ENCODE measurements at places on chromosomes 16 and 17.

DNA sequence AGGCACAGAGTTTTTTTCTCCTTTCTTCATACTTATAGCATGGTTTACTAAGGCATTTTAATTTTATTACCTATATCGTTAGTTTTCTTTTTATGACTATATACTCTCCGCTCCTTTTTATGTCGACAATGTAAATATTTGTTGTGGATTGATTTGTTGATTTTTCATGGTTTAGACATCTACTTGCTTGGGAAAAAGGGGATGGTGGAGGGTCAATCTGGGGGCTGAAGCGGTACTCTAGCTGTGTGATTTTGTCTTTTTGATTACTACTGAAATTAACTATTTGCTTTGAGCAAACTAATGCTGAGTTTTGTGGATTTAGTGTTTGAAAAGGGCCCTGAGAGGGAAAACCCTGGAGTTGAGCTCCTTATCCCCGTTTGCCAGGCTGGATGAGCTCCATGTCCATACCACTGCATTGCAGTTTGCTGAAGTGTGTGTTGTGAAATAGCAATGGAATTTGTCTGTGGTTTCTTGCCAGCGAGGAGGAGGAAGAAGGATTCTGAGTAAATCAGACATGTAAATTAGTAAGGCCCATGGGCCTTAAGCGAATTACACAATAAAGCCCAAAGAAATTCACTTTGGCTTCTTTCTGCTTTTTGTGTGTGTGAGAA is 72.0 kb downstream of the FTO start:
- no peak for DNase-seq

- DNase-seq, result no peak
Measured at GRCh38 chr16:53952215-53953208, 248.6 kb downstream of the FTO start.

DNA sequence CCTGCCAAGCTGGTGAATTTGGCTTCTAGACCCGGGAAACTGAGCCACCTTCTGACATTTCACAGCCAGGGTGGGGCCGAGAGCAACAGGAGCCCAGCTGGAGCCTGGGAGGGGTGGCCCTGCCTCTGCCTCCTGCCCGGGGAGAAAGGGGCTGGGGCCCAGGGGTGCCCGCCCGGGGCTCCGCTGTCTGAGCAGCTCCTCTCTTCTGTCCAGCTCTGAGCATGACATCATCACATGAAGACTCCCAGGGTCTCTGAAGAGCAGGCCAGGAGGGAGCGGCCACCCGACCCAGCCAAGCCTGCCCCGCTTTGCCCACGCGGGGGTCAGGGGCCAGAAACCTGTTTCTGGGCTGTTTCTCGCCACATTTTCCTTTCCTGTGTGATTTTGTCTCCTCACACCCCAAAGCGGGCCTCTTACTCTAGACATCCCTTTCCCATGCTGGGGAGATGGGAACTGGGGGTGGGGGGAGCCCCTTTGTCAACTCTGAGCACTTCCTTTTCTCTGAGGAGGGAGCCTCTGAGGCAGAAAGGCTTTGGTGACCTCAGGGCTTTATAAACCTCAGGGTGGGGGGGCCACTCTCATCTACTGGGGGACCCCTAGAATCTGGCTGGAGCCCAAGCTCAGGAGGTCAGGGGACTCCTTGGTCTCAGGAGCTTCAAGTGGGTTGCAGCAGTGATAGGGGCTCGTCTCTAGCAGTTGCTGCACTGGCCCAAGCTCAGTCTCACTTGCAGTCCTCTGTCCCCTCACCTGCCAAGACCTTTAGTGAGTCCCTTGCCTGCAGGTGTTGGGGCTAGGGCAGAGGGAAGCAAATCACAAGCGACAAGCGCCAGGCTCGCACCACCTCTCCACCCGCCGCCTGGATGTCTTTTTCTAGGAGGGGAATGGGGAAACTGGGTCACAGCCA is 7.6 kb downstream of the UBALD2 start:
- DNase-seq, result no peak

DNA sequence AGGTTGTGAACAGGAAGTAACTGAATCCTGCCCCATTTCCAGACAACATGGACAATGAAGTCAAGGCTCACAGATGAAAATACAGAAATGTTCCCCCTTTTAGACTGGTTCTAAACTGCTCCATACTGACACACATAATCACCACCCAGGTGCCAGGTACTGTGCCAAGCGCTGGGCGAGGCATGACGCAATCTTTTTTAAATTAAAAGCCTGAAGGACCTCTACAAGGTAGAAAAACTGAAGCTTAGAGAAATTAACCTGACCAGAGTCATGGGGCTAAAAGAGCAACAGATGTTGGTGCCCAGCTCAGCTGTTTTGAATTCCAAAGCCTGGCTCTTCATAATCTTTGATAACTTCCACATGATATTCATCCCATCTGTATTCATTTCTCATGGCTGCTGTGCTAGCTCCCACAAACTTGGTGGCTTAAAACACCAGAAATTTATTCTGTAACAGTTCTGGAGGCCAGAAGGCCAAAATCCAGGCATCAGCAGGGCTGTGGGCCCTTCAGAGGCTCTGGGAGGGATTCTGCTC is 4.9 kb upstream of the RAB11FIP4 start:
- DNase-seq, result no peak

DNA sequence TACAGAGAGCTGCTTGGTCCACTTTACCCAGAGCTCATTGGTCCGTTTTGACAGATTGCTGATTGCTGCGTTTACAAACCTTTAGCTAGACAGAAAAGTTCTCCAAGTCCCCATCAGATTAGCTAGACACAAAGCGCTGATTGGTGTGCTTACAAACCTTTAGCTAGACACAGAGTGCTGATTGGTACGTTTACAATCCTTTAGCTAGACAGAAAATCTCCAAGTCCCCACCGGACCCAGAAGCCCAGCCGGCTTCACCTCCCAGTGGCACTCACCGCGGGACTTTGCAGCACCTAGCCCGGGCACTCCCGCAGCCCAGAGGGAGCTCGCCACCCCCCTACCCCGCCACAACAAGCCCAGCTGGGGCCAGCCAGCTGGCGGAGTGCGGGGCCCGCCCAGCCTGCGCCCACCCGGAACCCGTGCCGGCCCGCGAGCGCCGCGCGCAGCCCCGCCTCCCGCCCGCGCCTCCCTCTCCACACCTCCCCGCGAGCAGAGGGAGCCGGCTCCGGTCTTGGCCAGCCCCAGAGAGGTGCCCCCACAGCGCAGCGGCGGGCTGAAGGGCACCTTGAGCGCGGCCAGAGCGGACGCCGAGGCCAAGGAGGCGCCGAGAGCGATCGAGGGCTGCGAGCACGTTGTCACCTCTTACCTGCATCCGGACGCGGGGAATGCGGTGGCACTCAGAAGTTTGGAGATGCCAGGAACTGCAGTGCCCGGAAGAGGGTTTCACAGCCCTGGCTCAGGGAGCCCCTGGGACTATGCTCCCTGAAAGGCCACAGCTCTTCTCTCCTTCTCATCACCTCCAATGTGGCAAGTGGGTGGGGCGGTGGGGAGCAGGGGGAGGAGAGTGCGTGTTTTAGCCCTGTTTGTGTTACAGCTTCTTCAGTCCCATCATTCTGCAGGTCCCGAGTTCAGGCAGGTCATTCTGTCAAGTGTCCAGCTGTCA is 1504.5 kb downstream of the CDH11 start:
- no peak for DNase-seq

GRCh38 chr16:8258523-8258922 is 331.8 kb downstream of the TMEM114 start:
- no peak for DNase-seq

DNA sequence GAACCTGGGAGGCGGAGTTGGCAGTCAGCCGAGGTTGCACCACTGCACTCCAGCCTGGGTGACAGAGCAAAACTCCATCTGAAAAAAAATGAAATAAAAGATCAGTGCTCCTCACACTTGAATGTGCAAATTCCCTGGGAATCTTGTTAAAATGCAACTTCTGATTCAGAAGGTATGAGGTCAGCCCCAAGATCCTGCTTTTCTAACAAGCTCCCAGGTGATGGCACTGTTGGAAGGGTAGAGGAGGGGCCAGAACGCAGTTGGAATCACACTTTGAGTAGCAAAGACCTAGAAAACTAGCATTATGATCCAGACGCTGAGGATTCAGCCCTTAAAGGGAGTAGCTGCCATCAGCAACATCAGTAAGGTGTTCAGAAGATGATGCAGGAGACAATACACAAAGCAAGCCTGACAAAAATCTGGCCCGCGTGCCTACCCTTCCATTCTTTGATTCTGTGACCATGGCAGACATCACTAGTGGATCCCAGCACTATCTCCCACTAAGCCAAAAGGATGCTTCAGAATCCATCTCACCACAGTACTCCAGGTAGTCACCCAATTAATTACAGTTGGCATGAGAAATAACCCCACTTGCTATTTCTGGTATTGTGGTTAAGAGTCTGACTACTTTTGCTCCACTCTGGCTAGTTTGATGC is 33.1 kb upstream of the MEIOC start:
- no peak for DNase-seq

DNA sequence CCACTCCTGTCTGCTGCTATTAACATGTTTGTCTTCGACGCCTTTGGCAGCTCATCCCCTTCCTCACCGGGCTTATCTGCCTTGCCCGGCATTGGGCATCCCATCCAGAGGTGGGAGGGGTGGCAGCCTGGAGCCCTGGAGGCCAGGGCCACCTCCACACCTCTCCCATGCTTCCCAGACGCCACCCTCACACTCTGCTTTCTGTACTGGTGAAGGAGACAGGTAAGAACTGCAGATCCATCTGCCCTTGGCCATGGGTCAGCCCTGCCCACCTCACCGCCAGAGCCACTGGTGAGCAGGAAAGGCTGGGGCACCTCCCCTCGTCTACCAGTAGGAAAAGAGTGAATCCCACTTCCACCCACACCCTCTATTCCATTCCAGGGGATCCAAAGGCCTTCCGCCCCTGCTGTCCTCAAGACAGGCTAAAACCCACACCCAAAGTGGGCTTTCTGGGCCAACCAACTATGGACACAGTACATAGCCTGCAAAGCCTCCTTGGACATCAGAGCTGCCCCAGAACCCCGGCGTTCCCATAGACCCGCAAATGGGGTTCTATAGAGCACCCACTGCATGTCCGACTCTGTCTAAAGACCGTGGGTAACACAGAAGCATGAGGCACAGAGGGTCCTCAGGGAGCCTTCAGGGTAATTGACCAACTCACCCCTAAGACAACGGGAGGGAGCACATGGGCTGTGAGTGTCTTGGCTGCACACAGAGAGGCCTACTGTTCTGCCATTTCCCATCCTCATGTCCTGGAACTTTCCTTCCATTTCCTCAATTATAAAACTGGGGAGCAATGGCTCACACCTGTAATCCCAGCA is 23.4 kb upstream of the RBFOX3 start:
- DNase-seq, result no peak

DNA sequence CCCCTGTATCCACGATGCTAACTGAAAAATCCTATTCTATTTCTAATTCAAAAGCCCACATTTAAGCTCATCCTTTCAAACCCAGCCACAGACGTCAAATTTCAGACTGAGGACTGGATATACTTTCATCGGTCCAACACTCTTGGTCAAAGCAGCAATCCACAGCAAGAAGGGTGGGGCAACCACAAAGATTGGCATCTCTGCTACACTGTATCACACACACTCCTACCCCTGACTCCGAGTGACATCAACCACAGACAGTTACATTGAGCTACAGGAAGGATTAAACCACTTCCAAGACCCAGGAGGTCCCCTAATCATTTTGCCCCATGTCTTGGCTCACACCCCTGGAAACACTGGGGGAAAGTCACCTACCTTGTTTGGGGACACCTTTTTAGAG is 61.3 kb downstream of the GRIN2A start:
- DNase-seq, result no peak

DNA sequence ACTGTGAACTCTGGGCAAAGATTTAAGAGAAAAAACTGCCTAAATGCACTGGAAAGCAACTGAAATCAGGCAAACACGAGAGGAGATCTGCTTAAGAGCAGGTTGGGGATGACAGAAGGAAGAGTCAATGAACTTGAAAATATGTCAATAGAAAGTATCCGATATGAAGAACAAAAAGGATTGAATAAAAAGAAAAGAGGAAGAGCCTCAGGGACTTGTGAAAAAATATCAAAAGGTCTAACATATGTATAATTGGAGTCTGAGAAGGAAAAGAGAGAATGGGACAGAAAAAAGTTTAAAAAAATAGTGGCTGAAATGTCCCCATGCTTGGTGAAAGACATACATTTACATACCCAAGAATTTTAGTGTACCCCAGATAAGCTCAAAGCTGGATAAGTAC is 195.5 kb downstream of the COPRS start:
- no peak for DNase-seq

GRCh38 chr16:12113523-12114345 is 137.2 kb downstream of the SNX29 start:
- no peak for DNase-seq

- no peak for DNase-seq
Measured at GRCh38 chr17:8056232-8056975, 17.5 kb downstream of the ALOX15B start.

DNA sequence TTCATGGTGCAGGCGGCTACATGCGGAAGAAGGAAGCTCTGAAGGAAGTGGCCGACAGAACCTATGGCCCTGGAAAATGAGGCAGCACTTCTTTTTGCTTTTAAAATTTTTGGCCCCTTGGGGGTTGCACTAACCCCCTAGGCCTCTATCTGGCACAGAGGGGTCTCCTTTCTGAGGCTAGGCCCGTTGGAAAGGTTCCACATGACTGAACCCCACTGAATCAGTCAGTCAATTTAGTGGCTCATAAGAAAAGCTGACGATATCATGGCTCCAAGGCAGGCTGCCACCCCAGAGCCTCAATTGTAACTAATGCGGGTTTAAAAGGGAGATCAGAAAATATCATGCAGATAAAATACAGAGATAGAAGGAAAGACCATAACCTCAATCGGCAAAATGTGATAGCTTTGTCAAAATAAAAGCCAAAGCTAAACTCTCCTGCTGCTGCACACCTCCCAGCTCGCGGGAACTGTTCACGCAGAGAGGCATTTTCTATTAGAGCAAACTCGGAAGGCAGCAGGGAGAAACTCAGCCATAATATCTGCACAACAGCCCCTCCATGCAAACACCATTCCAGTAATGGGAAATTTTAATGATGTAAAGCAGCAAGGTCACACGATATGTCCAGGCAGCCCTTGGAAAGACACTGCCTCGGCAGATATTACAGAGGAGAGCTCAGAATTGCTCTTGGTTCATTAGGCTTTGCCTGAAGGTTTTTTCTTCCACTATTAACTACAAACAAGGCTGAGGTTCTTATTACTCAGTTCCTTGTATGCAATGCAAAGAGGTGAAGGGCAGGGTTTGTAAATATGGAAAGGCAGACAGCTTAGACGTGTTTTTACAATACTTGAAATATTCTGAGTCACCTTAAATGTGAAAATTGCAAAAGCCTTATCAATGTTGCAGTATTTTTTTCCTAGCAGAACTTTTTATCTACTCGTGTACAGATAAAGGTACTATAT is 200.4 kb upstream of the PMFBP1 start:
- no peak for DNase-seq
